Activated T-cell treated with anti-CD3 and anti-CD28 coated beads, Interleukin-2, amount 50 U/mL, for 48 hours (primary cell): ENCODE measurements at places on chromosomes 4 and X.

DNA sequence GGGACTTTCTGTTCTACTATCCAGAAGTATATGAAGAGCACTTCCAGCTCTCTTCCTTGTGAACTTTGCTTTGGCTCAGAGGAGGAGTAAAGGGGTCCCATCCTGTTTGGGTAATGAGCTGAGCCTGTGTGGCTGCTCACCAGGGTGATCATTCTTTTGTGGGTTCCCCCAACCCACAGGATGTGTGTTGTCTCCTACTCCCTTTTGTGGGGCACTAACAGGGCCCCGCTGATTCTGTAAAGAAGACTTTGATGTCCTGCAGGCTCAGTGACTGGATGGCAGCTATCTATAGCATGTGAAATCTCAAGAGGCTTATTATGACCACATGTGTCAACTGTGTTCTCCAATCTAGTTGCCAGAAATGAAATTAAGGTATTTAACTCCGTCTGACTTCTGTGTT lies 40.8 kb downstream of the ZNF518B start:
- no peak for DNase-seq

DNA sequence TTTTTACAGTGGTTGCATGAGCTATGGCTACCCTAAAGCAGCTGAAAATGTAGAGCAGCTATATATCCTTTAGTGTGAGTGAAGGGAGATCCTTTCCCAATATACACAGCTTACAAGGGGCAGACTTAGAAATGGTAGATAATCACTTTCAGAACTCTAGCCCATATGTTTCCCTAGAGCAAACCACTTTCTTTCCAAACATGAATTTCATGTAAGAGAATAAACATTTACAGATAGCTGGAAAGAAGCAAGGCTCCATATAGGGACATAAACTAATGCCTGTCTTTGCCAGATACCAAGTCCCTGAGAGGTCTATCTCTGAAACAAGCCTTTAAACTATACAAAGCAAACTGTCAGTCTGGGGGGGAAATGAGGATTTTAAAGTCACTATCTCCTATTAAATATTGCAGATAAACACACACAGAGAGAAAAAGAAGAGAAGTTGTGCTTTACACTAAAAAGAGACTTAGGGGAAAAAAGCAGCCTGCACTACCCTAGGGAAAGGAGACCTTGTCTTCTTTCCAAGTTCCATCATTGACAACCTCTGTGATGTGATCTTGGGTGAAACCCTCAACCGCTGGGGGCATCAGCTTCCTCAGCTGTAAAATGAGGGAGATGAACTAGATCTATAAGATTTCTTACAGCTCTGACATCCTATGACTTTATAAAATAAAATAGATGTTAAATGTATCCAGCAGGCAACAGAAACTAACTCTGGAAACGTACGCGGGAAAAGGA lies 73.6 kb downstream of the TMEM156 start:
- DNase-seq = no peak

- DNase-seq = no peak
Measured at GRCh38 chr4:86831262-86832130, 17.7 kb downstream of the SLC10A6 start.

GRCh38 chr4:38400946-38401345 lies 263.1 kb upstream of the KLF3 start:
- no peak for DNase-seq

- DNase-seq = no peak
Measured at GRCh38 chr4:1991087-1991486, 17.7 kb downstream of the NELFA start.

- DNase-seq = peak; percentile 43
Measured at GRCh38 chr4:7052923-7053715, 9.9 kb downstream of the TADA2B start.

GRCh38 chr4:151403656-151404055 lies 5.3 kb upstream of the FHIP1A start:
- no peak for DNase-seq

GRCh38 chr4:16827045-16827444 lies 71.4 kb downstream of the LDB2 start:
- no peak for DNase-seq

GRCh38 chr4:168498251-168498650 lies 1.4 kb downstream of the PALLD start:
- no peak for DNase-seq

DNA sequence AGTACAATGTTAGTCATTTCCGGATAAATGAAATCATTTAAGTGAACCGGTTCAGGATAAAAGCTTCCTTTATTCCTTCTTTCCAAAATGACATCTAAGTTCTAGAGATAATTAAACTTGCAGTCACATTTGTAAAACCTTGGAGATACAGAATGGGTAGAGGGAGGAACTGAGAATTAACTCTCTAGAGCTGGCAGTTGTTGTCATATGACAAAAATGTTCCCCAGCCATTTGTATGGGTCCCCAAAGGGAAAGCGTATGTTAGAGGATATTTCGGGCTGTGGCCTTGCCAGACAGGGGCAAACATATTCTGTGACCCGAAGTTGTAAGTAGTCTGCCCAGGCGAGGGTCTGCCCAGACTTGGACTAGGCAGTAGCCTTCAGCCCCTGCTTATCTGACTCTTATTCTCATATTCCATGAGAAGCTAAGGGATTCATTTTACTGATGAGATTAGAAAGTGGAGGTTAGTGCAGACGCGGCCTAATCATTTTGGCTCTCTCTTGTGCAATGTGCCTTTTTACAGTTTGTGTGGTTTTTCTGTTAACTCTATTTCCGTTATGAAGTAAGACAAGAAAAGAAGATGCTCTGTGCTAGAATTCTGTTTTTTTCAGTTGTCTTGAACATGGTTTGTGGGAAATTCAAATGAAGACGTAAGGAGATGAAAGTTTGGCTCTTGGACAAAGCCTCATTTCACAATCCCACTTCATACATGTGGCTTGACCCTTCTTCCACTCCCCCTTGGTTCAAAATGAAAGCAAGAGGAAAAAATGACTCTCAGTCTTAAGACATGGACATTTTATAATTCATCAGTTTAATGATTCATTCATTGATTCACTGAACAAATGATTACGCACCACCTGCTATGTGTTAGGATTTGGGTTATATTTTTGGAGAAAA lies 2394.2 kb upstream of the AGA start:
- no peak for DNase-seq

- DNase-seq = no peak
Measured at GRCh38 chr4:146795711-146796110, 150.0 kb downstream of the TTC29 start.

DNA sequence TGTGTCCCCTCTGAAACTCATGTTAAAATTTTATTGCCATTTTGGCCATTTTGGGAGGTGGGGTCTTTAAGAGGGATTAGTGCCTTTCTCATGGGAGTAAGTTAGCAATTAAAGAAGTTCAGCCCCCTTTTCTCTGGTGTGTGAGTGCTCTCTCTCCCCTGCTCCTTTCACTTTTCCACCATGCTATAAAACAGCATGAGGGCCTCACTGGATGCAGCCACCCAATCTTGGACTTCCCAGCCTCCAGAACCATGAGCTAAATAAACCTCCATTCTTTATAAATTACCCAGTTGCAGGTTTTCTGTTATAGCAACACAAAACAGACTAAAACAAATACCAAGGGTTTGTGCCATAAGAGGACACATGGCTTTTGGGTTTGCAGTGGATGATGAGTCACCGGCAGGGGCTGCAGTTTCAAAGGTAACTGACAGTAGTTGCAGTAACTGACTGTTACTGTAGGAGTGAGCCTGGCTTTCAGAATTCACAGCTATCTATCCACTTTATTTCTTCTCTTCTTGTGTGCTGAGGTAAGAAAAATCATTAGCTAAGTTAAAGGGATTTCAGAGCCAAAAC lies 121.5 kb downstream of the PPEF1 start:
- no peak for DNase-seq

- DNase-seq = no peak
Measured at GRCh38 chrX:148588649-148589310, 88.4 kb downstream of the AFF2 start.

DNA sequence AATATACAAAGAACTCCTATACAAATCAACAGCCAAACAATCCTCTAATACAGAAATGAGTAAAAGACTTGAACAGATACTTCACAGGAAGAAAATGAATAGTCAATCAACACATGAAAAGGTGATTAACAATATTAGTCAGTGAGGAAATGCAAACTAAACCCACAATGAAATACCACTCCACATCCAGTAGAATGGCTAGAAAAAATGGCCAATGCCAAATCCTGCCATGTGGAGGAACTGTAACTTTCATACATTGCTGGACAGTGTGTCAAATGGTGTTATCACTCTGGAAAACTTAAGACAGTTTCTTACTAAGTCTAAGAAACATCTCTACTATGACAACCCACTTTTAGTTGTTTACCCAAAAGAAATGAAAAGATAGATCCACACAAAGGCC lies 59.5 kb downstream of the NSG1 start:
- no peak for DNase-seq

DNA sequence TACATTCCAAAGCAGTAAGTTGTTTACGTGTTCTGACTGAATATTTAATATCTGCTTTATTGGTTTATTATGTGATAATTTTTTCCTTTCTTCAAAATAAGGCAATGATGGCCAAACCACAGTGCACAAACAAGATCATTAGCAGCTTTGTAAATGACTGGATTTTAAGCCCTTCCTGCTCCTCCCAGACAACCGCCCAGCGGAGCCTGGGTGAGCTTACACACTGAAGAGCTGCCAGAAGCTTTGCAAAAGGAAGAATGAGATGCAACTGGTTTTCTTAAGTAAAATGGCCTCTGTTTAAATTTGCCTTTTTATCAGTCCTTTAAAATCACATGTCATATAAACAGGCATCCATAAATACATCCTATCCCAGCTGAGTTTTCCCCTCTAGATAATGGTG lies 52.2 kb downstream of the SPARCL1 start:
- DNase-seq = no peak

DNA sequence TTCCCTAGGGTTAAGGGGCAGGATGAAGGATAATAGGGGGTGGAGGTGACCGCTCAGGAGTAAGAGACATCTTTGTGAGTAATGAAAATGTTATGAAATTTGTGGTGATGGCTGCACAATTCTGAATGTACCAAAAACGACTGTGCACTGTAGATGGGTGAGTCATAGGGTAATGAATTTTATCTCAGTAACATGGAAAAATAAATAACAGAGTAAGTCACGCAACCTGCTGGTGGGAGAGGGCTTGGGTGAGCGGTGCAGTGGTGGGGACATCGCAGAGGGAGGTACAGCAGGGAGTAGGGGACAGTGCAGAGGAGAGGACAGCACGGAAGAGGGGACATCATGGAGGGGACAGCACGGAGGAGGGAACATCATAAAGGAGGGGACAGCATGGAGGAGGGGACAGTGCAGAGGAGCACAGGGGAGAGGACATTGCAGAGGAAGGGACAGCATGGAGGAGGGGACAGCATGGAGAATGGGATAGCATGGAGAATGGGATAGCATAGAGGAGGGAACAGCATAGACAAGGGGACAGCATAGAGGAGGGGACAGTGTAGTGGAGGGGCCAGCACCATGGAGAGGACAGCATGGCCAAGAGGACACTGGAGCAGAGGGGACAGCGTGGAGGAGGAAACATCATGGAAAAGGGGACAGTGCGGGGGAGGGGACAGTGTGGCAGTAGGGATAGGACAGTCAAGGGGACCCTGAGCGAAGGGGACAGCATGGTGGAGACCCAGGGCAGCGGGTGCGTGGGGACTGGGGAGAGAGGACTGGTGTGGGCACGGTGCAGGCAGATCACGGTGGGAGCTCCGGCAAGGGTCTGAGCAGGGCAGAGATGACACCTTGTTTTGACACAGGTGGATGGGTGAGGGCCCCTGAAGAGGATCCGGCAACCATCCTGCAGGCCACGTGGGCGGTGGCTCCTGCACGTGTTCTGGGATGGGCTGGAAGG lies 68.5 kb upstream of the MXD4 start:
- DNase-seq = no peak

GRCh38 chr4:89434364-89434988 lies 126.9 kb upstream of the GPRIN3 start:
- DNase-seq = no peak

DNA sequence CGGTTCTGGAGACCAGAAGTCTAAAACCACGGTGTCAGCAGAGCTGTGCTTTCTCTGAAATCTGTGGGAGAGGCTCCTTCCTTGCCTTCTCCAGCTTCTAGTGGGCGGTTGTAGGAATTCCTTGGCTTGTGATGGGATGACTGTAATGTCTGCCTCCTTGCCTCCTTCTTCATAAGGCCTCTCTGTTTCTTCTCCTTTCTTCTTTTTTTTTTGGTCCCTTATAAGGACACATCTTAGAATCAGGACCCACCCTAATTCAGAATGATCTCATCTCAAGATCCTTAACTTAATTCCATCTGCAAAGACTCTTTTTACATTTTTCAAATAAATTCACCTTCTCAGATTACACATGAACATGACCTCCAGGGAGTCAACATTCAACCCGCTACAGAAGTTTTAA lies 186.9 kb downstream of the STK32B start:
- no peak for DNase-seq

DNA sequence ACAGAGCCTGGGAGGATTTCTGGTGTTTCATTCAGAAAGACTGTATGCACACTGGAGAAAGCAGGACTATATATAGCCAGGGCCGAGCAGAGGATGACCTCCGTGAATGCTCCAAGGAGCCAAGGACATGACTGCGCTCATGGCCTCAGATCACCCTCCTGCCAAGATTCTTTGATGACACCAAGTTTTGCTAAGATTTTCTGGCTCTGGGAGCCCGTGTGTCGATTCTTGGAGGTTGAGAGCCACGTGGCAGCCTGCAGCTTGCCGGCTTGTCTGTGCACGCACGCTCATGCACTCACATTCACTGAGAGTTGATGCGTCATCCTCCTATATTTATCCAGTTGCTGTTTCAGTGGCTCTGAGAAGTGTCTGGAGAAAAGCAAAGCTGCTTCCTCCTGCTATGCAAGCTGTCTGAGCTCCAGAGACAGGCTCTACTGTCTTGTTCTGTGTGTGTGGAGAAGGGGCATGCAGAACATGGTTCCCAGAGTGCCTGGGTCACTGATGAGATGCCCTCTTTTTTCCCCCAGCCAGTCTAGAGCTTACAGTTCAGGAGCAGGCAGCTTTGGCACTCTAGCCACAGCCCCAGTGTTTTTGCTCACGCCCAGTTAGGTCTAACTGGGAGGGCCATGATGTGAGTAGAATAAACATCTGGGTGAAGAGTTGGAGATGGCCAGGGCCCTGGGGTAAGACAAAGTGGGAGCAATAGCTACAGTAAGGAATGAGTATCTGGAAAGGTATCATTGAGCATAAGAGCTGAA lies 64.9 kb upstream of the SCOC start:
- DNase-seq = no peak

DNA sequence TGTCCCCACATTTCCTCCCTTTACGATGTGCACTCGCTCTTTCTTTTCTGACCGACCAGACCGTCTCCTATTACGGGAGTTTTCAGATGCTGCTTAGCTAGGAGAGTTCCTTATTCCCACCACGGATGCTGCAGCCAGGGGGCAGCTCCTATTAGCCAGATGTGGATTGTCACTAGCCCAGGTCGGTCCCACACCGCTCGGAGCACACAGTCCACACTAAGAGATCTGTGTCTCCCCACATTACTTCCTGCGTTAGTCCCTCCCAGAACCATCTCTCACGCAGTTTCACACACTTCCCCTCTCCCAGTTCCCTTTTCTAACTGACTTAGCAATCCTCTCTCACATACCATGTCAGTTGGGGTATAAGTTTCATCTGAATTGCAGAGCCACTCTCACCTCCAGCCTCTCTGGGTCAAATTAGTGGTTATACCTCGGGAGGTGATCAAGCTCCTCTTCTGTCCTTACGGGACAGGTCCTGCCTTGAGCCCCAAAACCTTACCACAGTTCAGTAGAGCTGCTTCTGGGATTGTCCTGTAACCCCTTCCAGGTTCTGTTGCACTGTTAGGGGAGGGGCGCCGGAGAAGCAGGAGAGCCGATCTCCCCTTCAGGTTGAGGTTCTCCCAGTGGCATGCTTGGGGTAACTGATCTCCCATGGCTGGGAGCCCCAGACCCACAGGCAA lies 28.2 kb downstream of the SULT1E1 start:
- no peak for DNase-seq

- DNase-seq = no peak
Measured at GRCh38 chr4:36241771-36242170, 2.5 kb downstream of the ARAP2 start.
